ENCODE measurements at places on chromosomes 1 and 21.

GRCh38 chr1:226026833-226027232, 27.7 kb upstream of the SDE2 start:
- peak; percentile 7 for DNase-seq

DNA sequence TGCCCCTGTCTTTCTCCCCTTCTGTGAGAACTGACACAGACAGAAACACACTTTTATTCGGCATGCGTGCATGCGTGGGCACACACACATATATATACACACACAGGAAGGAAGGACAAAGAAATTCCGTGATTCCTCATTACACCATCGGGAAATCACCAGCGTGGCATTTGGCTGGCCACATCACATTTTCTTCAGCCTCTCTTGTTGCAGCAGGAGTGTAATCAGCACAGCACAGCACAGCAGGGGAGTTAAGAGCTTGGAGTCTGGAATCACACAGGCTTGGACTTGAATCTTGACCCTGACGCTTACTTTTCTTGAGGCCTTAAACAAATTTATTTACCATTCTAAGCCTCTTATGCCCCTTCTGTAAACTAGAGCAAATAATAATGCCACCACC, 45.3 kb upstream of the EPHA8 start:
- no peak for DNase-seq

DNA sequence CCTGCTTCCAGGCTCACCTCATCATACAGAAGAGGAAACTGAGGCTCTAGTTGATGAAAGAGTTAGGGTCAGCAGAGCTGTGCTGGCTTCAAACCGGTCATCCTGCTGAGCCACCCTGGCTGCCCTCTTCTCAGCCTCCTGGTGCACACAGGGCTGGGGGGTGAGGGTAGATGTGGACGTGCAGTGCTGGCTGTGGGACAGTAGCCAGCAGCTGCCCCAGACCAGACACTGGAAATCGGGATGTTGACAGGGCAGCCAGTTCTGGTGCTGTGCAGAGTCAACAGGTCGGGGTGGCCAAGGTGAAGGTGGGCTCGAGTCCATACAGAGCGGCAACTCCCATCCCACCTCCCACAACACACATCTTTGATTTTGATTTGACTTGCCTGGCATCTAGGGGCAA, 1.5 kb upstream of the CLCNKA start:
- no peak for DNase-seq

GRCh38 chr1:27364696-27365371, 1.9 kb downstream of the MAP3K6 start:
- DNase-seq = no peak

DNA sequence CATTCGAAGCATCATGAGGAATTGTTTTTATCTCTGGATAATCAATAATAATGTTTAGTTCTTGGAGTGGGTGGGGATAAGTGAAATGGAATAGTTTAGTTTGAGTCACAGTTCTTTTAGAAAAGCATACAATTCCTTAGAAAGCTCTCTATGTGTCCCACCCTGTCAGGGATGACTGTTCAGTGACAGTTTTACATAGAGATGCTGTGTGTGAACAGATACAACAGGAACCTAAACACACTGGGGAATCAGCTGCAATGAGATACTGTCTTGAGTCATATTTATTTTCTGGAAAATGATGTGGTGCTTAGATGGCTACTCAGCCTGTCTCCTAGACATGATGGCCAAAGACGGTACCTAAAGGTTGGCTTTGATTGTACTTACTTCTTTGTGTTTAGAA, 25.7 kb upstream of the CCDC190 start:
- DNase-seq = no peak

GRCh38 chr21:41726058-41726558, 40.7 kb downstream of the RIPK4 start:
- peak; percentile 63 for DNase-seq

GRCh38 chr21:45541221-45542039, 810 bp downstream of the SLC19A1 start:
- no peak for DNase-seq

GRCh38 chr1:5129746-5130355, 475.4 kb downstream of the AJAP1 start:
- DNase-seq = peak; percentile 61
